SK-MEL-5 (cell line): ENCODE measurements at places on chromosomes 6 and 20. TPM values are rescaled to one million over a fixed set of nuclear protein-coding genes. Genes with fewer than 3 reads are reported as not detected.

CST4 gene
- not detected in 2 replicates for total RNA-seq

CFAP61 gene
- 39.3 and 54.6 TPM in 2 replicates for total RNA-seq

C20orf202 gene
- not detected in 2 replicates for total RNA-seq

SAMD3 gene
- total RNA-seq: not detected in 2 replicates

FNDC1 gene
- total RNA-seq: 0.03 TPM in 1 of 2 replicates, not detected in the other

RBM39 gene
- total RNA-seq: 286 and 303 TPM in 2 replicates

SLC22A3 gene
- total RNA-seq: not detected in 2 replicates

LINC00237 gene
- total RNA-seq: not detected in 2 replicates

HLA-DPB1 gene
- total RNA-seq: 1.7 and 3.5 TPM in 2 replicates

CD93 gene
- total RNA-seq: not detected in 2 replicates

SYNDIG1 gene
- total RNA-seq: not detected in 2 replicates

VNN1 gene
- not detected in 2 replicates for total RNA-seq

OXT gene
- total RNA-seq: not detected in 2 replicates

FAM209B gene
- not detected in 2 replicates for total RNA-seq

ZNF311 gene
- total RNA-seq: not detected in 2 replicates

HLA-DRB1 gene
- total RNA-seq: 2.0 and 2.1 TPM in 2 replicates

MAFB gene
- 1.2 and 1.4 TPM in 2 replicates for total RNA-seq

OR12D3 gene
- total RNA-seq: not detected in 2 replicates

GLP1R gene
- not detected in 2 replicates for total RNA-seq

ZBTB46 gene
- total RNA-seq: 1.0 and 1.6 TPM in 2 replicates

TSPO2 gene
- not detected in 2 replicates for total RNA-seq

MBOAT1 gene
- total RNA-seq: 27.8 and 30.2 TPM in 2 replicates

MAP3K7 gene
- total RNA-seq: 23.0 and 26.1 TPM in 2 replicates

SCRT2 gene
- total RNA-seq: not detected in 2 replicates

AVP gene
- total RNA-seq: not detected in 2 replicates

PAX1 gene
- not detected in 2 replicates for total RNA-seq

LAMA4 gene
- total RNA-seq: 48.9 and 54.9 TPM in 2 replicates
